ENCODE measurements at places on chromosomes 6 and 20.

DNA sequence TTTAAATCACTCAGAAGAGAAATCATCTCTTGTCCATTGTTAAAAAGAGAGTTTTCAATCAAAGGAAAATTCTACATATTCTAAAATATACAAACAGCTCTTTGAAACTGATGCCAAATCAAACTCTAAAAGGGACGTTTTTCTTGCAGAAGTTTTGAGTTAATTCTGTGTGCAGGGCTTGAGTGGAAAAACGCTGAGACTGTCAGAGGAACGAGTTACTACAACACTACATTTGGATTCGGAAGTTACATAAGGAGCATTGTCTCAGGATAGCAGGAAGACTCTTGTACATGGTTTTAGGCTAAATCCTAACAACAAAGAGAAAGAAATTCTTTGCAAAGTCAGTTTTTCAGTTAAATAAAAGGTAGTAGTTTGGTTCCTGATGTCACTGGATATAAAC is 155.7 kb upstream of the SUPT3H start:
- DNase-seq: no peak

GRCh38 chr6:105849746-105850145 is 236.4 kb upstream of the PRDM1 start:
- DNase-seq: no peak

DNA sequence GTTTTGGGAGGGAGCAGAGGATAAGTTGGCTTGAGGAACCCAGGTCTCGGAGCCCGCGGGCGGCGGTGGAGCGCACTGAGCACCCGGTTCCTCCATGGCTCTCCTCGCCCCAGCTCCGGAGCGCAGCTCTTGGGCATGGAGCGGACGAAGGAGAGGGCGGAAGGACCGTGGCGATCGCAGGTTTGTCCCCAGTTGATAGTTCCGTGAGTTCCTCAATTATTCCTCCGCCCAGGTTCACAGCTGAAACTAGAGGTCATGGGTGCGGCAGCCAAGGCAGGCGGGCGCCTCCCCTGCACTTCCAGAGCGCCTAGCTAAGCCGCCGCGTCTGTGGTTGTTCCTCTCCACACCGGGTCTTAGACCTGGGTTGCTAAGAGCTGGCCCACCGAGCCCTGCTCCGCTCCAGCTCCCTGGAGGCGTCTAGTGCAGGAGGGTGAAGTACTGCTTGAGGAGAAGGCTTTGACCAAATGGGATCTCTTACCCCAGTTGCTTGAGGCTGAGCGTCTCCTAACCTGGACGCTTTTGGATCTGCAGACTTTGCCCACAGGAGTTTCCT is at the start of gene HTR1B:
HTR1B (minus strand) TSS at position 184 of the 553 bp plus-strand sequence; CDS start at position 96, 88 bp downstream.
- no peak for DNase-seq

- DNase-seq: no peak
Measured at GRCh38 chr6:15493437-15494168, 169.2 kb downstream of the DTNBP1 start.

DNA sequence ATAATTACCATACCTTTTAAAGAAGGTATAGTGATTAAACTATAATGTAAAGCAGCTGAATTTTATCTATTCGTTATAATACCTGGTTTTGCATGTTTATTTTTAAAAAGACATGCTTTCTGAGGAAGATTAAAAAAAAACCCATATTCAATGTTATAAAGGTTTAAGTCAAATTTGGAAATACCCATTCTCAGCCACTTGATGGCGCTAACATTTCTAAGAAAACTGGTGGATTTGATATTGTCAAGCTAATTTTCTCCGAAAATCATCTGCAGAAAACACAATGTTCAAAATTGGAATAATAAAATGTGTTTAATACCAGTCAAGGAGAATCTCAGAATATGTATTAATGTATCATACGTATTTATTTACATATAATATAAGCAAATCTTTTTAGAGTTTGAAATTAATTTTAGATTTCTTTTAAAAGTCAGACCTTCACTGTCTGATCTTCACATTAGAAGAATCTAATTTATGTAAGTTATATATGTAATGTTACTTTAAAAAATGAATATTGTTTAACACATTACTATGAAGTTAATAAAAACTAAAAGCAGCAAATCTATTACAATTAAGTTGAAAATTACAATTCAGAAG is 35.0 kb downstream of the SHPRH start:
- DNase-seq: no peak

DNA sequence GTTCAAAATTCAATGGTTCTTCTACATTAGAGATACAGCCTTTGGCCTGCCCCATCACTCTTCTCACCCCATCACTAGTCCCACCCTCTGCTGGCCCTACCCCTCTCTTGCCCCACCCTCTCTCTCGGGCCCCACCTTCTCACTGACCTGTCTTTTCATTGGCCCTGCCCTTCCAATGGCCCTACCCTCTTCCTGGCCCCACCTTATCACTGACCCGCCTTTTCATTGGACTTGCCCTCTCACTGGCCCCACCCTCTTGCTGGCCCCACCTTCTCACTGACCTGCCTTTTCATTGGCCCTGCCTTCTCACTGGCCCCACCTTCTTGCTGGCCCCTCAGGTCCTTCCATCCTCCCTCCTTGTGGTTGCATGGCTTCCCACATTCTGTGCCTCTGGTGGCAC is 107.2 kb upstream of the PLEKHG1 start:
- DNase-seq: no peak

- DNase-seq: no peak
Measured at GRCh38 chr20:1267161-1267560, 1.1 kb downstream of the SNPH start.

DNA sequence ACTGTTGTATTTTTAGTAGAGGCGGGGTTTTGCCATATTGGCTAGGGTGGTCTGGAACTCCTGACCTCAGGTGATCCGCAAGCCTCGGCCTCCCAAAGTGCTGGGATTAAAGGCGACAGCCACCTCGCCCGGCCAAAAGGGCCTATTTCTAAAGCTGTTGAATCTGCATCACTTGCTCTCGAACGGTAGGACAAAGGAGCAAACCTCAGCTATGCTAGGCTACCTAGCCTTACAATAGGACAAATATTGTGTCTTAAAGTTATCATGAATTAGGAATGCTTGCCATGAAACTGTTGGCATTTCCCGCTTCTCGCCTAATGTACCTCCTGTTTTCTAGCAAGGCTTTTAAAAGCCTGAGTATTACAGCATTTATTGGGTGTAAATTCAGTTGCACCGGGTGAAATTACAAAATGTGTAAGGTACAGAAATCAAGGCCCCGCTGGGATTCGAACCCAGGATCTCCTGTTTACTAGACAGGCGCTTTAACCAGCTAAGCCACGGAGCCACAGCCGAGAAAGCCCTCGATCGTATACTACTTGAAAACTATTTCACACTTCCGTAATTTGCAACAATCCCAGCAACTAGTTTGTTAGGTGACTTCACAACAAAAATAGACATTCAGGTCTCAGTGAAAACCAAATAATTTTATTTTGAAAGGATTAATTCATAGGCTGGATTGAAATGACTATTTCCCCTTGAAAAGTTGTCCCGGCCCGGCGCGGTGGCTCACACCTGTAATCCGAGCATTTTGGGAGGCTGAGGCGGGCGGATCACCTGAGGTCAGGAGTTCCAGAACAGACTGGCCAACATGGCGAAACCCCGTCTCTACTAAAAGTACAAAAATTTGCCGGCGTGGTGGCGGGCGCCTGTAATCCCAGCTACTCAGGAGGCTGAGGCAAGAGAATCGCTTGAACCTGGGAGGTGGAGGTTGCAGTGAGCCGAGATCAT is 211.6 kb upstream of the ZNF184 start:
- DNase-seq: no peak

DNA sequence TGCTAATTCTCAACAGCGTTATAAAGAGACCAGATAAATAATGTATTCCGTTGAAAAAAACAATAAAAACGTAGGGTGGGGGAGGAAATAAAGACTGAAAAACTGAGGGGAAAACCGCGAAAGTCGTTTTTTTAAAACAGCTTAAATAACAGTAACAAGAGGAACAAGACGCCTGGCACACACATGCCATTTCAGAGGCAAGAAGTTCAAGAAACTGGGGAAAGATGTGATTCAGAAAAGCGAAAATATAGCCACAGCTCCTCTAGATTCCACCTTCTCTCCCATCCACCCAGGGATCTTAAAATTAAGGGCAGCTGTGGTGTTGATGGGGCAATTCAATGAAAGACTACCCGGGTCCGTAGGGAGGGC is 1.3 kb downstream of the EPB41L2 start:
- no peak for DNase-seq

GRCh38 chr6:90403489-90404381 is 107.1 kb upstream of the BACH2 start:
- no peak for DNase-seq

- DNase-seq: no peak
Measured at GRCh38 chr6:6866656-6867403, 240.9 kb upstream of the RREB1 start.

GRCh38 chr6:143059663-143060353 is 881 bp upstream of the AIG1 start:
- DNase-seq: no peak

DNA sequence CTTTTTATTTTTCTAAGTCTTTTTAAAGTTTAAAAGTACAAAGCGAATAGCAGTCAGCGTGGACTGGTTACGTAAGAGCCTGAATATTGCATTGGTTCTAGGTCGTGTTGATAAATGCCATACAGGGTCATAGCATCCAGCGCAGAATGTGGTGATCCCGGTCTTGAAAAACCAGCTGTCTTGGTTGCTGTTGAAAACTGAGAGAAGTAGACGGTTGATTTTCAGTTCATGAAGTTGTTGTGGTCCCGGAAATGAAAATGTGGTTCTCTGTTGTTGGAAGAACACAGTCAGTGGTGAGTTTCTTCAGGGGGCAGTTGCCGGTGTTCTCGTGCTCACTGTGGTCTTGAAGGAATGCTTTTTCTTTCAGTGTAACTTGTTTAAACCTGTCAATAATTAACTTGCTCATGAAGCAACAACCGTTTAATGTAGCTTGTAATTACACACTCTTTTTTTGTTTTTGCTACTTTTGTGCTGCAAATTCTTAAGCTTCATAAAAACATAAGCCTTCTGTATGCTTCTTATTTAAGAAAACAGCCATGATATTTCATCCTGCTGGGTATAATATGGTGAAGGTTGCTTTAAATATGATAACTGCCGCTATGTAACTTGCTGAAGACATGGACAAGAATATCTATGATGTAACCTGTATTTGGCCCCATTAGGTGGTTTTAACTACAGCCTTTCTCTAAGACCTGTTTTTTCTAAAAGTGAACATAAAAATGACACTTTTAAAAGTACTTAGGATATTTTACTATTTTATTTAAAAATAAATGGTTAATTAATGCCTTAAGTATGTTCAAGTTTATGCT is 64.8 kb upstream of the KIF25 start:
- no peak for DNase-seq

DNA sequence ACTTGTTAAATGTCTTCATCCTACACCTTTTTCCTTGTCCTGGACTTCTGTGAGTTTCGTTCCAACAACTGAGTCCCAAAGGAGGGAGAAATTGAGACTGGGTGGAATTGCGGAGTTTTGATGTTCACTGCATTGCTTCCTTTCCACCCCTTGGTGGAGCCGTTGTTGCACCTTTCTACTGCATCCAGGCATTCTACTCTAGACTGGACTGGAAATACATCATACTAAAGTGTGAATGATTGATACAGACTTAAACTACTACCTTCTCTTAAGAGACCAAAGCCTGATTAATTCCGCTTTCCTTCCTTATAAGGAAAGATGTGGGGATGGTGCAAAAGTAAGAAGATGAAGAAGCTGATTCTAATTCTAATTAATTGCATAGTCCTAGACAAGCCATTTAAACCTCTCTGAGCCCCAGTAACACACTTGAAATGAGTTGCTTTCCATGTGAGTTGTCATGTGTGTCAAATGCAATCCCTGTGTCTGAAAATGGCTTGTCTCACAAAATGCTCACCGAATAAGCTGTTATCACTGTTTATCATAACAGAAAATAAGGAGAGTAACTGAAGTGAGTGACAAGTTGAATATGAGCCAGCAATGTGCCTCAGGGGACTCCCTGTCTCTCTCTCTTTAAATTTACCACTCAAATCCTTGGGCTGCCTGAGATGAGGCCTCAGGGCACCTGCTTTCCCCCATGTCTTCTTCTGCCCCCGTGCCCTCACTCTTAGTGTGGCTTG is 338.3 kb upstream of the CHD6 start:
- DNase-seq: no peak

DNA sequence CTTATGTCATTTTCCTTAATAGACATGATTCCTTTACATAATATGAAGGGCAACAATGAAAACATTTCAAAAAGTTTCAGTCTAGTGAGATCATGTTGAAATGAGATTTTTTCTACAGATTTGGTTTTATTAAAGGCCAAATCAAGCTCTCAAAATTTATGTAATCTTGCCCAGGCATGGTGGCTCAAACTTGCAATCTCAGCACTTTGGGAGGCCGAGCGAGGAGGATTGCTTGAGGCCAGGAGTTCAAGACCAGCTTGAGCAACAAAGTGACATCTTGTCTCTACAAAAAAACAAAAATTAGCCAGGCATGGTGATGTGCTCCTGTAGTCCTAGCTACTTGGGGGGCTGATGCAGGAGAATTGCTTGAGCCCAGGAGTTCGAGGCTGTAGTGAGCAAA is 50.8 kb downstream of the LRP11 start:
- no peak for DNase-seq

DNA sequence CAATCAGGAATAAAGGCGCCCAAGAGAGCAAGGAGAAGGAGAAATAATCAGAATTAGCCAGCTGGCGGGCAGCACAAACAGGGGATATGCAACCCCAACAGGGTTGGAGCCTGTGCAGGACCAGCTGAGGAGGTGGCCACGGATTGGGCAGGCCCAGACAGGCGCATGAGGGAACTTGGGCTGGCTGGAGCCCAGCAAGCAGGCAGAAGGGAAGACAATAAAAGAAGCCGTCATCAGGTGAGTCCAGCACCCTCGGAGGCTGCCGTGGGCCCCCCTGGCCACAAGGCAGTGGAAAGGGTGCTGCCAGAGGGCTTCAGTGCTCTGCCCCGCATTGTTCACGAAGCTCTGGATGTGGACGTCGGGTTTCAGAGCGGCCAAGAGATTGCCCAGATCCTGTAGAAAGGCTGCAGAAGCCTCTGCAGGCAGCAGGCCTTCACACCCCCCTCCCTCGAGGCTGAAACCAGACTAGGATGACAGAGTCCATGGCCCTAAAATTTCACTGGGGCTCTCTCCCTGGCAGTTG is 28.4 kb upstream of the MAFB start:
- DNase-seq: no peak

GRCh38 chr6:113122060-113122459 is 735.1 kb upstream of the MARCKS start:
- DNase-seq: no peak

DNA sequence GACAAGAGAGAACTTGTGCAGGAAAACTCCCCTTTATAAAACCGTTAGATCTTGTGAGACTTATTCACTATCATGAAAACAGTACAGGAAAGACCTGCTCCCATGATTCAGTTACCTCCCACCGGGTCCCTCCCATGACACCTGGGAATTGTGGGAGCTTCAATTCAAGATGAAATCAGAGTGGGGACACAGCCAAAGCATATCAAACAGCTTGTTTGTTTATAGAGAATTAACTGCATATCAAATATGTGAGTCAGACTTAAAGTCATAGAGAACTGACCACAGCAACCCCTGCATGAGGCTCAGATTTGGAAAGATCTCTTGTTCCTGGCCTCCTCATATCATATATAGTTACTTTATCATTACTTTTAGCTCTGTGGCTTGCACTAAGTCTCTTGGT is 29.1 kb upstream of the HDAC2 start:
- DNase-seq: no peak

GRCh38 chr20:13278812-13279570 is 57.9 kb downstream of the ISM1 start:
- no peak for DNase-seq

Measured in amygdala (tissue), 56 donors.